ENCODE measurements at places on chromosomes 11 and 22.

DNA sequence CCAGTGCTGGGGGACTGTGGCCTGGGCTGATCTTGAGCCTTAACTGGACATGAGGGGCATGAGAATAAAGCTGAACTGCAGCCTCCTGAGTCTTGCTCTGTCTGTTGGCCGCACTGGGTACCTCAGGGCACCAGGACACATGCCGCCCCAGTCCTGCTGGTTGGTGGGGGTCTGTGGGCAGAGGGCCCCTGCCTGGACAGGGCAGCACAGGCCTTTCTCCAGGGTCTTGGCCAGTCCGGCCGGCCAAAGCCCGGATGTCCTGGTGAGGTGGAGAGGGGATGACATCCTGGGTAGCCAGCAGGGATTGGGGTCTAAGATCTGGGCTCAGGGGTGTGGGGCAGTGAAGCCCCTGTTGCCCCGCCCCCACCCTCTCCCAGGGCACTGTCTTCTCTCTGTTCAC lies 1.5 kb upstream of the RPS6KA4 start:
- DNase-seq, result no peak

DNA sequence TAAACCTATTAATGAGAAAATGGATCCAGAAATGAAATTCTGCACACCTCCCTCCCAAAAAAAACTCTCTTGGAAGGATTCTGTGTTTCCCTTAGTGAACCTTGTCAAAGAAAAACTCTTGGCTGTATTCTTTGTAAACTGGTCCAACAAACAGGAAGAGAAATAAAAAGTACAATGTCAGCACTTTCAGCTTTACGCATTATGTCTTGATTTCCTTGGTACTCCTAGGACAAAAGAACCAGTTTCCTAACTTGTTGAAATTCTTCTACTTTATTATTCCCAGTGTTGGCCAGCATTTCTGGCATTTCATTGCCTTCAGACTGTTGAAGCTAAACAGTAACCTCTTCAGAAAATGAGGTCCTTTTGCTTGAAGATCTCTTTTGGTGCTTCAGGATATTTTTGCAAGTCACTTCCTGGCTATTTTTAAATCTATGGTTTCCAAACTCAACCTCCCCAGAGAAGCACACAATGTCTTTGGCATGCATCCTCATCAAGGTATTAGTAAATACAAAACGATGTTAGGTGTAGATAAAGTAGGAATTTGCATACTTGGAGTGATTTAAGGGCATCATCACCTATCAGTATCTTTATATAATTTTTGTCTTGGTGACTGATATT lies 342.7 kb downstream of the AASDHPPT start:
- no peak for DNase-seq

DNA sequence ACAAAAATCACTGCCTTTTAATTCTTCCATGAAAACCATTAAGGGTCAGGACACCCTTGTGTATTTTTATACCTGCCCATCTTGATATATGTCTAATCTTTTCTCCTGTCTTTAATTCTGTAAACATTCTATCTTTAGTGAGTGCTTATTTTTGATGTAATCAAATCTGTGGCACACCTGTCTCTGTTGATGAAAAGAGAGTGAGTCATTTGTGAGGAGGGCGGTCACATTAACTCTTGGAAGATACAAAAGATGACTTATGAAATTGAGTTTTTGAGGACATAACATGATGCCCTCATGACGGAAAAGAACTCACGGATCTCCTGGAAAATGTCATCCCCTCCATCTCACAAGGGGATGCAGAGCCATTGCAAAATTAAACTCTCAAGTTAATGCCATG lies 206.5 kb upstream of the PGR start:
- DNase-seq, result no peak

- DNase-seq, result no peak
These were observed 788.8 kb upstream of the FAT3 start for GRCh38 chr11:91435694-91436395.

DNA sequence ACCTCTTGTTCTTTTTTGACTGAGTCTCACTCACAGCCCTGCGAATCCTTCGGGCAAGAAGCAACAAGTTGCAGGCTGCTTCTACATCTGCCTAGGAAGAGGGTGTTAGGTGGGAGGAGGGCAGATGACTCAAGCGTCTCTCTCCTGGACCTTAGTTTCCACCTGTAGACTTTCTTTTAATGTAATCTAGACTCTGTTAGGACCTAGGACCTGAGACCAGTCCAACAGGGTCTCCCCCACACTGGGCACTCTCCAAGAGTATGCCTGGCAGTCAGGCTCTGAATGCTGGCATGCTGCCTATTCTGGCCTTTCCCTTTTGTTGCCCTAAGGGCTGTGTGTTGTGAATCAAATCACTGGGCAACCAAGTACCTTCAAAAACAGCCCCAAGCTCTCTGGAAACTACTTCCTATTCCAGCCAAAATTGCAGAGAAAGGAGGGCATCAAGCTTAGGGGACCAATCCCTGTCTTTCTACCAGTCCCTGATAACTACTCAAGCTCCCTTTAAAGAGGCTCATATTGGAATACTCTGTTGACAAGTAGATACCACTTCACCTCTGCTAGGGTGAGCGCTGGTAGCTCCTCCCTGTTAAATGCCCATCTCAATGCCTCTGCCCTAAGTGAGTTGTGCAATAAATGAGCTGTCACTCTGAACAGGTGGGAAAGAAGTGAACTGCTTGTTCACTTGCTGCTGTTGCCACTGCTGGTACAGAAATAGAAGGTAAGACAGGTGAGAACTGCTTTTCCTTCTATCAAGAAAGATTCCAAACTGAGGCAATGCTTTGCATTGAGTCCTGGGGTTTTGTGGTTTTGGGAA lies at the start of gene BBOX1:
BBOX1 (plus strand) TSS at position 514 of the 814 bp plus-strand sequence. CDS start 14,616 bp downstream, outside the sequence.
- DNase-seq, result no peak

- DNase-seq, result no peak
These were observed 93.5 kb upstream of the ARHGAP20 start for GRCh38 chr11:110805756-110806155.

GRCh38 chr11:86787018-86787536 lies 13.3 kb upstream of the PRSS23 start:
- DNase-seq, result no peak

GRCh38 chr11:56740107-56740506 lies 8.4 kb downstream of the OR9G4 start:
- no peak for DNase-seq
